Kidney epithelial cell (primary cell): ENCODE measurements at places on chromosomes 7 and 10.

- DNase-seq, result no peak
Observed at GRCh38 chr10:62745581-62745980, 58.9 kb upstream of the ADO start.

DNA sequence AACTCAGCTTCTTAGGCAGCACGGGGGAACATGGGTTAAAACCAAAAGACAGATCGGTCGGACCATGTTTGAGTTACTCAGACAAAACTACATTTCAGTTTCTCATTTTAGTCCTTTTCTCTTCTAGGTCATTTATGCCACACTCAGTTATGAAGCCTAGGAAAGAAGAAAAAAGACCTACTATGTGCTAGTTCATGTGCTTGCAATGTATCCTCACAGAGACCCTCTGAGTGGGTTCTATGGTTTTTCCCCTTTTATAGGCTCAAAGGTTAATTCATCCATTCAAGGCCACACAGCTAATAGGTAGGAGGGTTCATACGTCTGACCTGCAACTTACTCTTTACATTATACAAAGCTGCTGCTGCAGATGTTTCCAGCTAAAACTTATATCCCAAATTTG lies 104.7 kb upstream of the ZNF438 start:
- no peak for DNase-seq

- no peak for DNase-seq
Observed at GRCh38 chr10:101379663-101380352, 25.8 kb downstream of the BTRC start.

DNA sequence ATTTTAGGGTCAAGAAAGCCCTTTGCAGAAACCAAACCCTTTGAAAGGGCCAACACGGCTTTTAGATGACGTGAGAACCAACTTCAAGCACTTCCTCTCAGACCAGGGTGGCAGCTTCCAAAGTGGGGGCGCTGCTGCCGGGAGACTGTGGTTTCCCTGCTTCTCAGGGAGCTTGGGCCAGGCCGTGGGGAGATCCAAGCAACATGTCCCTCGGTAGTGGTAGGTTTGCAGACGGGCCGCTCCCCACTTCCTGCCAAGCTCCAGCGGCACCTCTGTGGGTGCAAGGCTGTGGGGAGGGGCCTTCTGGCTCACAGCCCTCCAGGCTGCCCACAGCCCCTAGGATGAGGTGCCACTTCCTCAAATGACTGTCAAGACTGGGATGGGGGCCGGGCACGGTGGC lies 132.4 kb downstream of the FAM53B start:
- DNase-seq, result no peak

DNA sequence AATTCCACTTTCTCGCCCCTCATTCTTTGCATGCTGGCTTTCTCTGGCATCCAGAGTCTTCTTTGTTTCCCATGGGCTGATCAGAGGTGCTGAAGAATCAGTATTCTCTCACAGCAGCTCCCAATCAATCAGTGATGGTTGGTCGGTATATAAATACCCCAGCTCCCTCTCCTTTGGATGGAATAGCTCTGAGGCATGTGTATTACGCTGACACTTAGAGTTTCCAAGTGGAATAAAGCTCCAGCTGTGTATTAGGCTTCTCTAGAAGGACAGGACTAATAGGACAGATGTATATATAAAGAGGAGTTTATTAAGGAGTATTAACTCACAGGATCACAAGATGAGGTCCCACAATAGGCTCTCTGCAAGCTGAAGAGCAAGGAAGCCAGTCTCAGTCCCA lies 218.3 kb upstream of the GRB10 start:
- DNase-seq, result no peak

- DNase-seq, result no peak
Observed at GRCh38 chr10:18984531-18984930, 64.1 kb upstream of the MALRD1 start.

DNA sequence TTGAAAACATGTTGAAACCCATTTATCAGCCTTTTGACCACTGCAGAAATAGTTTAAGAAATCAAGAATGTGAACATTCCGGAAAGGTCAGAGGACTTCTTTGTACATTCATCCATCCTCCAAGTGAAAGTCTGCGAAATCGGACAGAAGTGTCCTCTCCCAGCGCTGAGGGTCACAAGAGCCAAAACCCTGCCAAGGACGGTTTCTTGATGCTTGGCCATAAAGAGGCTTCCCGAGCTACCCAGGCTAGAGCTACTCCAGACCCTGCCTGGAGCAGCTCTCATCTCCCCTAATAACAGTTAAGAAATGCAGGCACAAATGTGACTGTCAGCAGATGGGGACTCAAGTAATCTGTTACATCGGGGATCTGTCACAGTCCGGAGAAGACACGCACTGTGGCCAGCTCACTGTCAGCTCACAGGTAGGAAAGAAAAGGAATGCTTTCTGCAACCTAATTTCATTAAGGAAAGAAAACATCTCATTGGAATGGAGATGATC lies 4.5 kb upstream of the CYTH3 start:
- DNase-seq, result no peak

GRCh38 chr10:74190494-74190893 lies 39.5 kb downstream of the ADK start:
- DNase-seq, result no peak

GRCh38 chr7:72538856-72539255 lies 126.7 kb upstream of the CALN1 start:
- DNase-seq, result no peak

GRCh38 chr7:70480927-70481569 lies 650.9 kb upstream of the GALNT17 start:
- DNase-seq, result no peak

GRCh38 chr7:144529269-144529926 lies 125.9 kb upstream of the NOBOX start:
- DNase-seq, result no peak

- no peak for DNase-seq
Observed at GRCh38 chr7:43437001-43437400, 145.9 kb upstream of the STK17A start.

GRCh38 chr7:114989531-114989930 lies 67.6 kb downstream of the MDFIC start:
- DNase-seq, result no peak

- no peak for DNase-seq
Observed at GRCh38 chr7:47088329-47089067, 493.4 kb downstream of the TNS3 start.

DNA sequence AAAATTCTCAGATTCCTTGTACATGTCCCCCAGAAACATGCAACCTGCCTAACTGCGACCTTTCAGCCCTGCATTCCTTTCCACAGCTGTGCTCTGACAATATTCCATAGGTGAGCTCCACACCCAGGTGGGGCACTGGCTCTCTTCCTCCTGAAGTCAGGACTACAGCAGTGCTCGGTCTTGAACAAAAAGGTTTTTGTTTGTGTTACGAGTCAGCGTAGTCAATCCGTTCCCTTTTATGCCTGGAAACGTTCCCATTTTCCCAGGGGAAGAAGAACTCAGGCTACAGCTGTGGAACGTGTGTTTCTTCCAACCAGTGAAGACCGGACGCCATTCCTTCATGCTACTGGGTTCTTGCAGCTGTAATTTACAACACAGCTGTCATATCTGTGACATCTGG lies 52.4 kb upstream of the PFKP start:
- no peak for DNase-seq

DNA sequence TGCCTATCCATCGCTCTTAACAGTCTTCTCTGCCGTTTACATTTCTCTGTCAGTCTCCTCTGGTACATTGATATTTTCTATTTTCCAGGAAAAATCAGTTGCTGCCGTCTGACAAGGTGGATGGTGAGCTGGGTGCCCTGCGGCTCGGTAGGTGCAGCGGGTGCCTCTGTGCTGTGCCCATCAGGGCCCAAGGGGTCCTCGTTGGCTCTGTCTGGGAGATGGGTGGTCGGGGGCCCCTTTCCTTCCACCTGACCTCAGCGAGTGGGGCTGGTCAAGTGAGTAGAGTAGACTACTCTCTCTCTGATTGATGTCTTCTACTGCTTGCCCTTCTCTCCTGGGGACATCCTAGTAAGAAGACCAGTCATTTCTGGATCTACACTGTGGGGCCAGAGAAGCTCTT lies 57.4 kb downstream of the MINDY4 start:
- DNase-seq, result no peak

GRCh38 chr7:88437132-88437531 lies 130.4 kb upstream of the STEAP4 start:
- DNase-seq, result no peak

GRCh38 chr10:34555653-34556052 lies 259.4 kb downstream of the PARD3 start:
- no peak for DNase-seq

DNA sequence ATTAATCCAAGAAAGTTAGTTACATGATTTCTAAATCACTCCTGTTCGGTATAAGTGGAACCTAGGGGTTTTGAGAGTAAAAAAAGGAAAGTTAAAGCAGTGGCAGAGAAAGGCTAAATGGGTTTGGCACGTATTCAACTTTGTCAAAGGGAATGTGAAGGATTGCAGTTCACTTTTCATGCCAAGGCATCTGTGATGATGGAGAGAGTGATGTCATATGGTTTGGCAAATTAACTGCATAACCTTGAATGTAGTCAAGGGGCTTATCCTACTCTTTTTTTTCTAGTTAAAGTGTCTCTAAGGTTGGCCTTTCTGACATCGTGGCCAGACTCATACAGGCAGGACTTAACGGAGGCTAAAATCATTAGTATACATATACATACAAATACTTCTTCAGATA lies 277.8 kb downstream of the EXOC4 start:
- DNase-seq, result no peak

GRCh38 chr7:125112850-125113249 lies 183.2 kb upstream of the POT1 start:
- no peak for DNase-seq

- DNase-seq, result no peak
Observed at GRCh38 chr7:150931199-150931869, 46.8 kb downstream of the KCNH2 start.

- DNase-seq, result no peak
Observed at GRCh38 chr10:1664333-1664964, 72.9 kb downstream of the ADARB2 start.

DNA sequence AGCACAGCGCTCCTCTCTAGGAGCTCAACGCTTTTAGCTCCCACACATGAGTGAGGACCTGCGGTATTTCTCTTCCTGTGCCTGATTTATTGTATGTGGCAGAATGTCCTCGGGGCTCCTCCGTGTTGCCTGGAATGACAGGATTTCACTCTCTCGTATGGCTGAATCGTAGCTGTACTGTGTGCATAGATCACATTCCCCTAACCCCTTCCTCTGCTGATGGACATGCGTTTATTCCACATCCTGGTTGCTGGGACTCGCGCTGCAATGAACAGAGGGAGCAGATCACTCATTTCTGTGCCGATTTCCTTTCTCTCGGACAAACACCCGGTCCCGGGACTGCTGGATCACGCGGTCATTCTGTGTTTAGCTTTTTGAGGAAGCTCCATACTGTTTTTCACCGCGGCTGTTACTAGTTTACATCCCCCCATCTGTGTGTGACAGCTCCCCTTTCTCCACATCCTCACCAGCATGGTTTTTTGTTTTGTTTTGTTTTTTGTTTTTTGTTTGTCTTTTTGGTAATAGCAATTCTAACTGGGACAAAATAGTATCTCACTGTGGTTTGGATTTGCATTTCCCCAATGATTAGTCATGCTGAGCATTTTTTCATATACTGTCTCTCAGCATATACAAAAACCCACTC lies 76.3 kb downstream of the FOXL3 start:
- DNase-seq, result no peak

DNA sequence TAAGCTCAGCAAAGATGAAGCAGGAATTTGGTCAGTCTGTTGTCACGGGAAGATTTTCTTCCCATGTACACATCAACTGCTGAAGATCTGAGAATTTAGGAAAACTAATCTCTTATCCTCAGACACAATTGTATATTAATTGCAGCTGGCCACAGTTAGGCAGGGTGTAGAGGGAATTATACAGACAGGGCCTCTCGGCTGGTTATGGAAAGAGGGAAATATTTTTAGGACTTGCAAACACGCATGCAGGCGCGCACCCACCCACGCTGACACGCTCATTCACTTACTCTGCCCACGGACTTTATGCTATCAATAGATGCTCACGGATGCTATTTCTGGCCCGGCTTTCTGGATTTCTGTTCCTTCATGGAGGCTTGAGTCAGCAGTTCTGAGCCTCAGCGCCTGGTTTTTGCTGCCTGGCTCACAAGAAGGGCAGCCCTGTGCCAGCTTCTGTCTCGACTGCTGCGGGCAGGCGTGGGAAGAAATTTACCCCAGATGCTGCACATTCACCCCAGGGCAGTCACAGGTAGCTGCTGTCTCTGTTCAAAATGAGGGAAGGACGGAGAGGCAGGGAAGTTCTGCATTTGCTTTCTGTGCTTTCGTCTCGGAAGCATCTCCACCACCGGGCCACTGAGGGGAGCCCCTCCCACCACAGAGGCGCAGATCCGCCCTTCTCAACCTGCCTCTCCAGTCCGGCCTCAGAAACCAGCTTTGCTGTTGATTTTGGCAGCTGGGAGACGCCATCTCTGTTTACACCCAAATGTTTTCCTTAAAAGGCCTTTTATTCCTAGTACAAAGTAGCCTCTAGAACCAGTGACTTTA lies 116.3 kb upstream of the BTBD16 start:
- no peak for DNase-seq

DNA sequence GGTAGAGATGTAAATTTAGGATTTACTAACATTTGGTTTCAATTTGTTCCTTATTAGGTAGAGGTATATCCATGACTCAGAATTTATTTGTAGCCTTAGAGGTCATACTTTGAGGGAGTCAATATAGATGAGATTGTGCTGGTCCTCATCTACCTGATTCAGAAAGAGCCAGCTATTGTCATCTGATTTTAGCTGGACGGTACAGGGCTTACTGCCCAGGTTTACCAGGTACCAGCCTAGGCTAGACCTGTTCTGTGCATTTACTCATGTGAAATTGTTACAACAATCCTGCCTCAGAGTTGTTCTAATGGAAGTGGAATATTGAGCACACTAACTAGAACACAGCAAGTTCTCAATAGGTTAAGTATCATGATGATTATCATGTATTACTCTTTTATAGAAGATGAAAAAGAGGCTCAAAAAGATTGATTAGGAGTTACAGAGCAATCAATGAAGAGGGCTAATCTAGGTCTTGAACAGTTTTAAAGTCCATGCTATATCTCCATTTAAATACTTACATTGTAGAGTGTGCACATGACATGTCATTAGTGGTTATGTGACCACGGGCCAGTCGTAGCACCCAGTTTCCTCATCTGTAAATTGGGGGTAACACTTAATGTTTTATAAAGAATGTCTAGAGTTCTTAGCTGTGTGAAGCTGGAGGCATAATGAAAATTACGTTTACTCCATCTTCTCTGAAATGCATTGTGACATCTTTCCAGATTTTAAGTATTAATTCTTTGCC lies 42.1 kb downstream of the TRIM24 start:
- DNase-seq, result no peak

GRCh38 chr10:77110757-77111156 lies 526.9 kb downstream of the KCNMA1 start:
- DNase-seq, result no peak

DNA sequence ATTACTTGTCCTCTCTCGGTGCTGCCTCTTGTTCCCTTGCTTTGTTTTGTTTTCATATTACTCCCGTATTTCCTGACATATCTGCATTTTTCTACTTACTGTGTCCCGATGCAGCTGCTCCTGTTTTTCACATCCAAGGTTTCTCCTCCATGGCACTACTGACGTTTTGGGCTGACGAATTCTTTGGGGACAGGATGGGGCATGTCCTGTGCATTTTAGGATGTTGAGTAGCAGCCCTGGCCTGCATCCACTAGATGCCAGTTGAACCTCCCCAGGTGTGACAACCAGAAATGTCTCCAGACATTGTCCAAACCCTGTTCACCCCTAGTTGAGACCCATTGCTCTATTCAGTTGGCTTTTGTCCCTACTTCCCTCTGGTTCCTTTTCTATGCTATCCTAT lies 12.4 kb downstream of the ZNF789 start:
- no peak for DNase-seq
